ENCODE measurements at places on chromosomes 7 and 10.

DNA sequence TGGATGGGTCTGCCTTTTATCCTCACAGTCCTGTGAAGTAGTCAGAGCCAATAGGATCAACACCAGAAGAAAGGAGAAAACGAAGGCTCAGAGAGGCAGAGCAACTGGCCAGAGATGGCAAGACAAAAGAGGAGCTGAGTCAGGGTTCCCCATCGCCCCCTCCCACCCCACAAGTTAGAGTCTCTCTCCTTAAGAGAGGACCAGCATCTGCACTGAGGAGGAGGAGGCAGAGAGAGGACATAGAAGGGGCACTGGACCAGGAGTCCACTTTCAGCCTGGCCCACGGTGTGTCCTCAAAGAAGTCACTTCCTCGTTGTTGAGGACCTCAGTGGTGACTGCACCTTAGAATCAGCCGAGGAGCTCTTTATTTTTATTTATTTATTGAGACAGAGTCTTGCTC, 11.6 kb downstream of the SPOCK2 start:
- DNase-seq, result no peak

GRCh38 chr7:131300572-131301466, 26.9 kb upstream of the MKLN1 start:
- peak; percentile 21 for DNase-seq

DNA sequence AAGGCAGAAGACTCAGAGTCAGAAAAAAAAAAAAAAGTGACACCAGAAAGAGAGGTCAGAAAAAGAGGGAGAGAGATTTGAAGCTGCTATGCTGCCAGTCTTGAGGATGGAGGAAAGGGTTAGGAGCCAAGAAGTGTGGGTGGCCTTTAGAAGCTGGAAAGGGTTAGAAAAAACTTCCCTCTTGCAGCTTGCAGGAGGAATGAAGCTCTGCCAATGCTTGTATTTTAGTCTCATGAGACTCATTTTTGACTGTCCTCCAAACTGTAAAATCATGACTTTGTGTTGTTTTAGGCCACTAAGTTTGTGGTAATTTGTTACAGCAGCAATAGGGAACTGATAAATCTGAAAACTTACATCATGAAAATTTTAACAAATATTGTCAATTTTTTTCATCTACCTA, 127.7 kb upstream of the NOBOX start:
- peak; percentile 31 for DNase-seq

DNA sequence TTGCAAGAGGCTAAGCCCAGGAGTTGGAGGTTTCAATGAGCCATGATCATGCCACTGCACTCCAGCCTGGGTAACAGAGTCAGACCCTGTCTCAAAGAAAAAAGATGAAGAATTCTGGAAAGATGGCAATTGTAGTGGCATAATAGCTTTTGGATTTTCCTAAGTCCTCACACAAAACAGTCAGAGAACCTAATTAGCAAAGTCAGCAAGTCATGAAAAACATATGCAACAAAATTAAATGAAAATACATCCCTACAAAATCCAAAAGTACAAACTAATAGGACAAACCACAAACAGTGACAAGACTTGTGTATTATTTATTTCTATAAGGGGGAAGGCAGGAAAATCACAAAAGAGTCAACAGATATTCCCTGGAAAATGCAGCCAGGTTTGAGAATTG, 362.3 kb upstream of the PLXDC2 start:
- DNase-seq, result no peak

GRCh38 chr7:64849924-64850499, 53.1 kb upstream of the ZNF273 start:
- DNase-seq, result no peak

DNA sequence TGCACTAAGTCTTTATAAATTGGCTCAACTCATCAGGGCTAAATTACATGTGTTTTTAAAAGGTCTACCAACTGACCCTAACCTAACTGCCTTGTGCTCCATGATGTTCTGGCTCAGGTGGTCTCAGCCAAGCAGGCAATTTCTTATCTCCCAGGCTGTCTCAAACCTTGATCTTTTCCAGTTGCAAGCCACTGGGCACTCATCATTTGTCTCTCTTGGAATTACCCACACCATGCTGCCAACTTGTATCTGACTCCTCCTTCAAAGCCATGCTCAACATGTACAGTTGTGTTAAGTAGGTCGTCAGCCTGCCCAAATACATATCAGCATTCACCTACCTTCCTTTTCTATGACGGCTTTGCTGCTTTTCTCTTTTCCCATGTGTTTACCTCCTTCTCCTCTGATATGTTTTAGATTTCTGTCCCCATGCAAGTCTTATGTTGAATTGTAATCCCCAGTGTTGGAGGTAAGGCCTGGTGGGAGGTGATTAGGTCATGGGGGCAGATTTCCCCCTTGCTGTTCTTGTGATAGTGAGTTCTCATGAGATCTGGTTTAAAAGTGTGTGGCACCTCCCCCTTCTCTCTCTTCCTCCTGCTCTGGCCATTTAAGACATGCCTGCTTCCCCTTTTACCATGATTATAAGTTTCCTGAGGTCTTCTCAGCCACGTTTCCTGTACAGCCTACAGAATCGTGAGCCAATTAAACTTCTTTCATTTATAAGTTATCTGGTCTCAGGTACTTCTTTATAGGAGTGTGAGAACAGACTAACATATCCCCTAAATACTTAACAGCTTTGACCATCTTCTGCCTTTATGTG, 130.0 kb downstream of the ELAPOR2 start:
- no peak for DNase-seq

- DNase-seq, result no peak
Observed at GRCh38 chr7:38746438-38746837, 115.3 kb upstream of the AMPH start.

DNA sequence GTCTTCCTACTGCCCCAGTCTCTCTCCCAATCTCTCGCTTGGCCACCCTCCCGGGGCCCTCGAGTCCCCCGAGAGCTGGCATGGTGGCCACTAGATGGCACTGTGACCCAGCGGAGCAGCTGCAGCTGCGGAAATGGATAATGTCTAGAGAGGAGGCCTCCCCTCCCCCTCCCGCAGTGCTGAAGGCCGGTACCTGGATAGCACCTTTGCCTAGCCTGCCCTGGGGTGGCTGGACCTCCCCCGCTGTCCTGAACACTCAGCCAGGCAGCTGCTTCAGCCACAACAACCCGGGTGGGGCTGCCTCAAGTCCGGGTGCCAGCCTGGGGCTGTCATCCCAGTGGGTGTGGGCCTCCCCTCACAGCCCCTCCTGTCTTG, 65.2 kb downstream of the GOLGA7B start:
- DNase-seq, result peak; percentile 58

DNA sequence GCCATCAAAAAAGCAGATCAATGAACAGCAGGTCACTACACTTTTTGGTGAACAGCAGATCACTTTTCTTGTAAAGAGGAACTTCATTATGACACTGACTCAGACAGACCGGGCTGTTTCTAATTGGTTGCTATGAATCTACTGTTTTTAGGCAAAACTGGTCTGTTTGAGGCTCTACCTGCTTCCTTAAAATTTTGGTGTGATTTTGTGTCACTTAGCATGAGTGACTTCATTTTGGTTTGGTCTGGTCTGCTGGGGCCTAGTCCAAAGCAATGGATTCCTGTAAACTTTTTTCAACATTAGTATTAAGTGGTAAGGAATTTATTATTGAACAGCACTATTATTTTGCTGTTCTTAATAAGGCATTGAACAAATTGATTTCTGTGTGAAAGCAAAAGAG, 41.8 kb upstream of the C10orf71 start:
- no peak for DNase-seq

DNA sequence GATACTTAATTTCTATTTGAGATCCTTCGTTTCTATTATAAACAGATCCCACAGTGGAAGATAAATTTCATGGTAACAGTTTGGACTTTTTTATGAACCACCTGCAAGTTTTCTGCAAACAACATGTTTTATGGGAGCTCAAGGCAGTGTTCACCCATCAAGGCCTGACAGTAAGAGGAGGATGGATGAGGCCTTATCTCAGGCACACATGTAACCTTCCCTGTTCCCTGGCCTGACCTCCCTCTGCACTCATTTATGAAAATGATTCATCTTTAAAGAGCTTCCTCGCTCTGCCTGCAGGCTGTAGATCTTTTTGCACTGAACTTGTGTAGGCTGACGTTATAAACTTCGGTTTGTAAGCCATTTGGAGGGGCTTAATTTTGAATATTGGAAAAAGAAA, 500.1 kb downstream of the GATA3 start:
- DNase-seq, result no peak

- DNase-seq, result no peak
Observed at GRCh38 chr10:11725912-11726311, 16.3 kb upstream of the ECHDC3 start.

- DNase-seq, result no peak
Observed at GRCh38 chr7:131145770-131146169, 181.9 kb upstream of the MKLN1 start.

- no peak for DNase-seq
Observed at GRCh38 chr10:80141696-80142460, 9.3 kb downstream of the PLAC9 start.

DNA sequence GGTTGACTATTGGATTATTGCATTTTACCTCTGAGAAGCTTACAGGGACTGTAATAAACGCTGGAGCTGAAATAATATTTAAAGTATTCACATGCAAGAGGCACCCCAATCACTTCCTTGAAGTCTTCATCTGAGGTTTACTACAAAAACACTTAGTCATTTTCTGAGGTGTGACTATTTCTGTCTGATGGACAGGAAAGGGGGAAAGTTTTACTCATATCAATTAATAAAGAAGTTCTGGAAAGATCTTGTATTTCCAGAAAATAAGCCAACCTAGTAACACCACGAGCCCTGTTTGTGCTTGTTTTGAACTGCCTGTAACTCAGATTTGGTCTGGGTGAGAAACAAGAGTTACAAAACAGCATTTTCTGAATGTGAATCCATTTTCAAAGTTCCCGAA, 63.9 kb upstream of the PRKCQ start:
- no peak for DNase-seq

- no peak for DNase-seq
Observed at GRCh38 chr10:90965720-90966119, 44.8 kb upstream of the ANKRD1 start.

DNA sequence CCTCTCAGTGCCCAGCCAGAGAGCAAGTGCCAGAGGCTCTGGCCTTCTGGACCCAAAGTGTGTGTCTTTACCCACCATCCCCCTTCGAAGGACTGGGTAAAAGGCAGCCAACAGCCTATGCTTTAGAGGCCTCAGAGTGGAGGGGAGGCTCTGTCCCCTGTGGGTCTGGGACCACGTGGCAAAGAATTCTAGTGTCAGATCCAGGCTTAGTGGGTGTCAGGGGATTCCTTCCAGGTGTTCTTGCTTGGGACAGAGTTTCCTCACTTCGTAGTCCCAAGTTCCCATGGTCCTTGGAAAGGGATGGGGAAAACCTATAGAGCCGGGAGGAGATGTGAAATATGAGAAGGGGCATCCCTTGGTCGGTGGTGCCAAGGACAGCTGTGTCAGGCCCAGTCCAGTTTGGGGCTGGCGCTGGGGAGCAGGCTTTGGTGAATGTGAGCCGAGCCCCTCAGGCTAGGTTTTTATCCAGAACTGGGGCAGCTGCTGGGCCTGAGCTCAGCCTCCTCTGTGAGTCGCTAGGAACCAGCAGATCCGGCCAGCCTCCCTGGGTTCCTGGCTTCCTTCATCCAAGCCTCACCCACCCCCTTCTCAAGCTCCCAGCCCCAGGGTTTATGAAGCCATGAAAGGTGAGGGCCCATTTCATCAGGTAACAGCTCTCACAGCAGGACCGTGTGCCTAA, 71.2 kb downstream of the C10orf105 start:
- no peak for DNase-seq

GRCh38 chr10:77226853-77227565, 410.6 kb downstream of the KCNMA1 start:
- DNase-seq, result no peak

DNA sequence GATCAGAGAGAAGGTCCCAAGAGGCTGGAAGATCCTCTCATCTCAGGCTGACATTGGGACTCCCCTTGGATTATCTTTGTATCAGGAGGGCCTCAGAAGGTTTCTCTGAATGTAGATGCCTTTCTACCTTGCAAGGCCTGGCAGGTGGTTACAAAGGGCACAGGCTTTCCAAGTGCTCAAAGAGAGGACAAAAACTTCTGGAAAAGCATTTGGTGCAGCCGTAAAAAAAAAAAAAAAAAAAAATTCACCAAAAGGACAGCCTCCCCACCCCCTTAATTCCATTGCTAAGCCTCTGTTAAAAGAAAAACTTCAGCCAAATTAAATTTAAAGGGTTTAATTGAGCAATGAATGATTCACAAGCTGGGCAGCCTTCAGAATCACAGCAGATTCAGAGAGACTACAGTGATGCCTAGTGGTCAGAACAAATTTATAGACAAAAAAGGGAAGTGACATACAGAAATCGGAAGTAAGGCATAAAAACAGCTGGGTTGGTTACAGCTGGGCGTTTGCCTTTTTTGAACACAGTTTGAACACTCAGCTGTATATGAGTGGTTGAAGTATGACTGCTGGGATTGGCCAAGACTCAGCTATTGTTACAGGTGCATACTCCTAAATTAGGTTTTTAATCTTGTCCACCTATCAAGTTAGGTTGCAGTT, 42.5 kb upstream of the LRGUK start:
- DNase-seq, result no peak

DNA sequence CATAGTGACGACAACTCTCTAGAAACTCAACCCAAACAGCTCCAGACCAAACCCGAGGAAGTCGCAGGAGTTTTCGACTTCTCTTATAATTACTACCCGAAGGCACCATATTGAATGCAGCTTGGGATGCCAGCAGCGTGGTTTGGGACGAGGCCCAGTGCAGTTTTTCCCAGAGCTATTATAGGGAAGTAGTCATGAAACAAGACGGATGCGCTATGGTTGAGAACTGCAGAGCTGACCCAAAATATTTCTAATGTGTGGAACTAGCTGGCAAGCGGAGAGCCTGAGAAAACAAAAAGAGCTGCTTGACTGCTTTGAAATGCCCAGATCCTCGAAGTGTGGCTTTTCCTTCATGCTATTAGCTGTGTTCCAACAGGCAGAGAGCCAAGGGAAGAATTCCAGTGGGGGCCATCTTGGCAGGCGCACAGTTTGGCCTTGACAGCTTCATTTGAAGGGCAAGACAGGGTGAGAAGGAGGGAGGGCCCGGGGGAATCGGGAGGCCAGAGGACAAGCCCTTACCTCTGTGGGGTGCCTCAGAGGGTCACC, 122.7 kb downstream of the CUL2 start:
- DNase-seq, result peak; percentile 39

DNA sequence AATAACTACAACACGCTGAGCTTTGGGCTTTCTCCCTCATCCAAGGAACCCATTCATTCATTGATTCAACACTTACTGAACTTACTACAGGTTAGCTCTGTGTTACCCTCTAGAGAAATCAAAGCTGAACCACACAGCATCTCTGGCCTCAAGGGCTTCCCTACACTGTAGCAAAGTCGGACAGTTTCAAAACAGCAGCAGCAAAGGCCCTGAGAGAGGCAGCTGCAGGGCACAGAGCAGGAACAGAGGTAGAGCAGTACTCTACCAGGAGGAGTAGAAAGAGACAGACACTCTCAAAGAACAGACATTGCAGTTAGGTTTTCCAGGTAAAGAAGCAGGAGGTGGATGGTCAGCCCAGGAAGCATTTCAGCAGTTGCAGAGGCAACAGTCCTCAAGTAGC, 16.1 kb downstream of the DOCK4 start:
- no peak for DNase-seq

DNA sequence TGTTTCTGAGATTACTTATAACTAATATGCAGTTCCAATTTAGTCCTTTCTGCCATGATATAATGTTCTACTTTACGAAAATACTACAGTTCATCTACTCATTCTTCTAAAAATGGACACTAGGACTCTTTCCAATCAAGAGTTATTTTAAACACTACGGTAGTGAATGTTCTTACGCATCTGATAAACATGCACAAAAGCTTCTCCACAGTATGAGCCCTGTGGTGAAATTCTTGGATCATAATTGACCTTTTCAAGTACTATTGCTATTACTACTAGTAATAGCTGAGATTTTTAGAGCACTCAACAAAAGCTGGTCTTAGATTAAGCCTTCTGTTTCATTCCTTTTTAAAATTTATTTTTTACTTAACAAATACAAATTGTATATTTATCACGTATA, 106.4 kb downstream of the CH25H start:
- peak; percentile 87 for DNase-seq
